ENCODE measurements at places on chromosomes 1 and 21. TPM values are rescaled to one million over a fixed set of nuclear protein-coding genes. Genes with fewer than 3 reads are reported as not detected.
A peak's percentile ranks its signal among the peaks of the same experiment; 100 is the strongest.

DNA sequence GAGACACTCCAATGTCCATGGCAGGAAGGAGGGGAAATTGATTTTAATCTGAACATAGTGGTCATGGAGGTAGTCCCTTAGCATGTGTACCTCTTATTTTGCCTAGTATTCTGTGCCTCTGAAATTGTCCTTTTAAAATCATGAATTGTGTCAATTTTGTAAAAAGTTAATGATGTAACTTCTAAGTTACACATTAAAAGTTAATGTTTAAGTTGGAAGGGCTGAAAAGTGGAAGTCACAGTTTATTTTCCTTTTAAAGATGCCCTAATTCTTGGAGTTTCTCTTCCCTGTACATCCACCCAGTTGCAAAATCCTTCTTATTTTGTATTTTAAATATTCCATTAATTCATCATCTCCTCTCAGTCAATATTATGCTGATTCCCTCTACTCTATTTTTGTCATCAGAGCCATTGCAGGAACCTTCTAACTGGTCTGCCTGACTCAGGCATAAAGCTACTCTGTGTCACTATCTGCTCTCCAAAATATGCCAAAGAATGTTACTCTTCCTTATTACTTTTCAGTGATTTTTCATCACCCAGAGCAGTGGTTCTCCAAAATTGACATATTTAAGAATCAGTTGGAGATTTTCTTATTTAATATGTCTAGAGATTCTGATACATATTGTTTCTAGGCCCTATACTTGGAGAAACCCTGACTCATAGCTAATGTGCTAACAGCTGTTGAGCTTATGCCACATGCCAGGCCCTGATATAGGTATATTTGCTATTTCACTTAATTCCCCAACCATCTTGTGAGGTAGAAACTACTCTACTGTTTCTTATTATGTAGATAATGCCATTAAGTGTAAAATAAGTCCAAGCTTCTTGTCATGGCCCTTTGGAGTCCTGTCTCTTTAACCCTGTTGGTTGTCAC is 5.1 kb downstream of the HOOK1 start:
- DNase-seq: no peak

DNA sequence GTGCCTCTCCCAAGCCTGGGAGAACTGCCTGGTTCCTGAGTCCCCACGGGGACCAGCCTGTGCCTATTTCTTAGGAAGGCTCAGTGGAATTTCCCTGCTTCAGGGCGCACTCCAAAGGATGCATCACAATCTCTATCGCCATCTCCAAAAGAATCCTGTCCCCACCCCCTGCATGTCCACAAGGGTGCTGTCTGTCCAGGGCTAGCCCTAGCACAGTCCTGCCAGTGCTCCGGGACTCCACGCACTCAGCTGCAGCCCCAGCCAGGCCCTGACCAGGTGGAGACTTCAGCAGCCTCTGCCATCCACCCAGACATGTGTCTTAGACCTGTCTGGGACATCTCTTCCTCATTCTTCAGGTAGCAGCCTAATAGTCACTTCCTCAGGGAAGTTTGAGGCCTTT is 199.7 kb downstream of the GRIK3 start:
- DNase-seq: no peak

The KRTAP13-2 gene
- total RNA-seq: not detected

- peak; percentile 68 for DNase-seq
Observed at GRCh38 chr1:94792473-94793295, 27.5 kb upstream of the SLC44A3 start.

DNA sequence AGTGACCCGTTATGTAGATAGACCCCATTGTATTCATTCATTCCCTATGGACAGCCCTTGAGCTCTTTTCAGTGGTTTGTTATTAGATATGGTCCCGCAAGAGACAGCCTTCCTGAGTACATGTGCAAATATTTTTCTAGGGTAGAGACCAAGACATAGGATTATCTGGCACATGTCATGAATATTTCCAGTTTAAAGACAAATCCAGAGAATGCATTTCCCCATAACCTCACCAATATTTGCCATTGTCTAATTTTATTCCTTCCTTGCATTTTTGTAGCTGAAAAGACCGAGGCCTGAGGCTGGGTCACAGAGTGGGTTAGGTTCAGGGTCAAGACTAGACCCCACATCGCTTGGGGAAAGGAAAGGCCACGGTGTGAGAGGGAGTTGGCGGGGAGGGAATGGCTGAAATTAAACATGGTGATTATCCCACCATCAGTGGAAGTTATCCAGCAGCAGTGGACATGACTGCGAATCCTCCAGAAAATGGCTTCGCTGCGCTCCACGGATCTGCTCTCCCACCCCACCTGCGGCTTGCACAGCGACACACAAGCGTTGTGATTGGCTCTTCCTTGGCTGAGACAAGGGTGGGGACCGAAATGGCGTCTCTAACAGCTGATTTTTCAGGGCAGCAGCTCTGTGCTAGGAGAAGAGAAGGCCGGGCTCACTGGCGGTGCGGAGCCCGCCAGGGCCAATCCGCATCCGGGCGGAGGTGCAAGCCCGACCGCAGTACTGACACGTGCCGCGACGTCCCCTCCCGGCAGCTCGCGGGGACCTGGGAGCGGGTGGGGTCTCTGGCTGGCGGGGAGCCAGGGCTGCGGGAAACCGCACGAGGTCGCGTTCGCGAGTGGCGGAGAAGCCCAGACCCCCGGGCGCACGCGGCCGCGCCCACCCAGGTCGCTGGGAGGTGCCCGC is 16.1 kb upstream of the STMN1 start:
- peak; percentile 75 for DNase-seq

The SEMA6C gene
- total RNA-seq: 20.6 TPM

The NECTIN4 gene
- total RNA-seq: not detected

GRCh38 chr1:16153999-16154673 is 1.7 kb downstream of the EPHA2 start:
- DNase-seq: no peak

DNA sequence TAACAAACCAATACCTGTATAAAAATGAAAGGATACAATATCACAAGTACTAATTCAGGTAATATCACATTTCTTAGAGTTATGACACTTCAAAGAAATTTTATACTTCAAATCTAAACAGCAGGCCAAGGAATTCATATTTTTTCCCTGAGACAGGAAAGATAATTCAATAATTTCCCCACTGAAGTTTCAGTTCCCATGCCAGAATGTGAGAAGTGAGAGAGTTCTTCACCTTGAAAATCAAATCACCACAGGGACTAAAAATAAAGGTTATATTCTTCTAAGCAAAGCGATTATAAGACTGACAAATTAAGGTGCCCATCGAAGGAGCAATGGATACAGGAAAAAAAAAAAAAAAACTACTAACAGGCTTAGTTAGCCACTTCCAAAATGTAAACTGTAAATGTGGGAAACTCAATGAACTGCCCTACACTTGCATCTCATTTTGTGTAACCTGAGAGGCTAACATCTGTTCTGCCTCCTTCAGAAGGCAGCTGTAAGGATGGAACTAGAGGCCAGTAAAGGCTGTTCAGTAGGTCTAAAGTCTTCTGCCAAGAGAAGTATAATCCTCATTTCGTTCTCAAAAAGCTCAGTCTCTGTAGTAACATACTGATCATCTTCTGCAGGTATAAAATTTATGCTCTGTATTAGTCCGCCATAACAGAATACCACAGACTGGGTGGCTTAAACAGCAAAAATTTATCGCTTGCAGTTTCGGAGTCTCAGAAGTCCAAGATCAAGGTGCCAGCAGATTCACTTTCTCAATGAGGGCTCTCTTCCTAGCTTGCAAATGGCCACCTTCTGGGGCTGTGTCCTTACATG is 127.8 kb downstream of the RERE start:
- no peak for DNase-seq

The SH2D5 gene
- total RNA-seq: 0.55 TPM

GRCh38 chr1:222979561-222979960 is 163.5 kb downstream of the TLR5 start:
- DNase-seq: no peak

- no peak for DNase-seq
Observed at GRCh38 chr1:42312576-42313212, 22.3 kb downstream of the FOXJ3 start.

DNA sequence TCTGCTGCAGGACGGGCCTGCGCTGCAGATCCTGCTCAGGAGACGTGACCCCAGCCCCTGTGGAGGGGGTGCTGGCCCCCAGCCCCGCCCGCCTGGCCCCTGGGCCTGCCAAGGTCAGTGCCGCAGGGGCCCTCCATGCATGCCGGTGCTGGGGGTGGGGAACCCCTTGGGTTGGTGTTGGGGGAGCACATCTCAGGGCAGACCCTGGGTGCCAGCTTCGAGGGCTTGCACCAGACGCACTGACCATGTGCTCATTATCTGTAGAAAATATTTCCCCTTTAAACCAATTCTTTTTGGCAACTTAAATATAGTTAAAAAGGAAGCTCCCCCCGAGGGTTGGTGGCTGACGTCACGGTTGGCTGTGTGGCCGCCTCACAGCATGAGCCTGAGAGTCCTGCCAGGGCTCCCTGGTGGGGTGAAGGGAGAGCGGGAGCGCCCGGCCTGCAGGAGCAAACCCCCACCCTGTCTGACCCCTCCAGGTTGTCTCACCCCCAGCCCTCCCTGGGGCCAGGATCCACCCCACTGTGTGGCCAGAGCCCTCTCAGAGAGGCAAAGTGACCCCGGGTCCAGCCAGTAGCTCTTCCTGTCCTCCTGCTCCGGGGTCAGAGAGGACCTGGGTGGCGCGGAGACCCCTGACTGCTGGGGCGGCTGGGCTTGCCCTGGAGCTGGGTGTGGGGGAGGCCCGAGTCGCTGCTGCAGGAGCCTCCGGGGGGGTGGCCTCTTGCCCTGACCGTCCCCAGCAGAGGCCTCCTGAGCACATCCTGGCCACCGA is 5.3 kb upstream of the PFKL start:
- DNase-seq: peak; percentile 93

GRCh38 chr1:999725-1000356 is at the start of gene HES4:
Gene HES4 (minus strand): TSS chr1:1000097. CDS start chr1:999973, 124 bp downstream.
- peak; percentile 97 for DNase-seq

The TMEM200B gene
- total RNA-seq: 32.6 TPM

DNA sequence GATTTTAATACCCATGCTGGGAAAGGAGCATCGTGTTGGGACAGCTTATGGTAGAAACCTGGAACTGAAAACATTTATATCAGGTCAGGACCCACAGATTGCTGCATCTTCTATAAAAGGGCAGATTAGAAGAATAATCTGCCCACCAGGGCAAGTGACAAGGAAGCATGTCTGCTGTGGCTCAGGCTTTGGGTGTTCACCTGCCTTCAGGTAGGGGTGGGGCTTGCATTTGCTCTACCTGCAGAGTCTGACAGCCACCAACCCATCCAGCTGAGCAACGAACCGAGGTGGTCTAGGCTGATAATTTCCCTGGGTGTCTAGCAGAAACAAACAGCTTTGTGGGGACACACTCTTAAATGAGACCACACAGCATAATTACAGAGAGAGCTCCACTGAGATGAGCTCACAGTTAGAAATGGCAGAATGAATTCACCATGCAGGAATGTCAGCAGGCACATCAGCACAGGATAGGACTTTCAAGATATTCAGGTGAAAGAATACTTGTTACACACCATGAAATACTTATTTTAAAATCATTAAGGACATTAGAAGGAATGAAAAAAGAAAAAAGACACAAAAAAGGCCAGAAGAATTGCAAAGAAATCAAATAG is 36.1 kb upstream of the B3GALT5 start:
- DNase-seq: no peak

The SPATA21 gene
- not detected for total RNA-seq

The SERPINC1 gene
- total RNA-seq: not detected

The C8B gene
- not detected for total RNA-seq

The PRCC gene
- total RNA-seq: 27.5 TPM

DNA sequence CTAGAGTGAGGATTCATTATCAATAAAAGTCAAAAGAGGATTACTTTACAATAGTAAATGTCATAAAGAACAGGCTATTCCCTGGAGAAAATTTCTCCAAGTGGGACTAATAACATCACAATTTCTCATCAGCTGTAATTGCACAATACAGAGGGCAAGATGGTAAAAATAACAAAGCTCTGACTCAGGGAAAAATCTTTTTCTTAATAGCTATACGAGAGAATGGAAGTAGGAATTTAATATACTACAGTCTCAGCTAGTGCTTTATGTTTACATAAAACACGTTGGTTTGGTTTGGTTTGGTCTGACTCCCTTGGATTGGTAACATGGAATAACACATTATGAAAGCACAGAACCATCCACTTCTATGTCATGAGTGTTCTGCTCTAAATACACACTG is 397.6 kb downstream of the LRRIQ3 start:
- DNase-seq: no peak

DNA sequence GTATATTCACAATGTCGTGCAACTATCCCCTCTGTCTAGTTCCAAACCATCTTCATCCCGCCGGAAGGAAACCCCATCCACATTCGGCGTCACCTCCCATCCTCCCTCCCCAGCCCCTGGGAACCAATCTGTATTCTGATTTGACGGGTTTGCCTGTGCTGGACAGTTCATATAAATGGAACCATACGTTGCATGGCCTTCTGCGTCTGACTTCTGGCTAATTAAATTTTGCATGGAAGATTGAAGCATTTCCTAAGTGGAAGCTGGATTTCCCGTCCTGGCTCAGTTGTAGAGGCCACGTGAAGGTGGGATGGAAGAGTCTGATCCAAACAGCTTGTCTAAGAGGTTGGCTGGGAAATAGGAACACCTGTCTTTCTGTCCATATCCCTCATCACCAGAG is 14.6 kb downstream of the SPSB1 start:
- DNase-seq: no peak

The SYNC gene
- total RNA-seq: 87.5 TPM

The SPRR2A gene
- total RNA-seq: not detected

The KRTAP13-4 gene
- not detected for total RNA-seq

- DNase-seq: no peak
Observed at GRCh38 chr1:71885171-71885570, 397.2 kb downstream of the NEGR1 start.

DNA sequence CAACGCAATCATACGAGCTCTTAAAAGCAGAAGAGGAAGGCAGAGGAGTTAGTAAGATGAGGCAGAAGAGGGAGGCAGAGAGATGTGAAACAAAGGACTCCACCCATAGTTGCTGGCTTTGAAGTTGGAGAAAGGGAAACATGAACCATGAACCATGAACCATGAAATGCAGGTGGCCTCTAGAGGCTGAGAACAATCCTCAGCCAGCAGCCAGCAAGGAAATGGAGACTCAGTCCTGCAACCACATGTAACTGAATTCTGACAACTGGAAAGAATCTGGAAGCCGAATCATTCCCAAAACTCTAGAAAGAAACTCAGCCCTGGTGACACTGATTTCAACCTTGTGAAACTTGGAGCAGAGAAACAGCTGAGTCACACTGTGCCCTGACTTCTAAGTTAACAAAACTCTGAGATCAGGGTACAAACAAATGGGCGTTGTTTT is 10.1 kb downstream of the DIPK1A start:
- no peak for DNase-seq

The FMOD gene
- total RNA-seq: 46.0 TPM

The GNG4 gene
- total RNA-seq: 3.9 TPM

The TTLL7 gene
- 16.8 TPM for total RNA-seq
